Stimulated activated CD8-positive, alpha-beta memory T cell treated with anti-CD3 and anti-CD28 coated beads, Interleukin-4, amount 100 ng/mL, for 4 hours (primary cell): ENCODE measurements at places on chromosomes 6 and 20.

DNA sequence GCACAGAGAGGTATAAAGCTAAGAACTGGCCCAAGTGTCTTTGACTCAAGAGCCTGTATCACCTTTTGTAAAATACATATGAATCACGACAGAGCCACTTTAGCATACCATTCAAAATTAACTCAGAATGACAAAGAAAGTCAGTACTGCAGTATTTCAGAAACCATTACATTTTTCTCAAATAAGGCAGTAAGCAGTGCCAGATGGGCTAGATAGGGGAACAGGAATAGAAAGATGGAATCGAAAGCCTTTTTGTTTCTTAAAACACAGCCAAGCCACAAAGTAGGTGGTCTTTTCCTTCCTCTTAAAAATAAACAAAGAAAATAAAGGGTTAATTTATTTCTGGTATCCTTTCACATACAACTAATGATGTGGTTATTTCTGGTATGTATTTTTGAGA, 10.3 kb downstream of the CLDN20 start:
- no peak for DNase-seq

DNA sequence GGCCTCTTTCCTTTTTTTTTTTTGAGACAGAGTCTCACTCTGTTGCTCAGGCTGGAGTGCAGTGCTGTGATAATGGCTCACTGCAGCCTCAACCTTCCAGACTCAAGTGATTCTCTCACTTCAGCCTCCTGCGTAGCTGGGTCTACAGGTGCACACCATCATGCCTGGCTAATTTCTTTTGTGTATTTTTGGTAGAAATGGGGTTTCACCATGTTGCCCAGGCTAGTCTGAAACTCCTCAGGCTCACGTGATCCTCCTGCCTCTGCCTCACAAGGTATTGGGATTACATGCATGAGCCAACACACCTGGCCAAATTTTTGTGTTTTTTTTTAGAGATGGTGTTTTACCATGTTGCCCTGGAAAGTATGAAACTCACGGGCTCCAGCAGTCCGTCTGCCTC, 29.3 kb downstream of the SRC start:
- DNase-seq: no peak

DNA sequence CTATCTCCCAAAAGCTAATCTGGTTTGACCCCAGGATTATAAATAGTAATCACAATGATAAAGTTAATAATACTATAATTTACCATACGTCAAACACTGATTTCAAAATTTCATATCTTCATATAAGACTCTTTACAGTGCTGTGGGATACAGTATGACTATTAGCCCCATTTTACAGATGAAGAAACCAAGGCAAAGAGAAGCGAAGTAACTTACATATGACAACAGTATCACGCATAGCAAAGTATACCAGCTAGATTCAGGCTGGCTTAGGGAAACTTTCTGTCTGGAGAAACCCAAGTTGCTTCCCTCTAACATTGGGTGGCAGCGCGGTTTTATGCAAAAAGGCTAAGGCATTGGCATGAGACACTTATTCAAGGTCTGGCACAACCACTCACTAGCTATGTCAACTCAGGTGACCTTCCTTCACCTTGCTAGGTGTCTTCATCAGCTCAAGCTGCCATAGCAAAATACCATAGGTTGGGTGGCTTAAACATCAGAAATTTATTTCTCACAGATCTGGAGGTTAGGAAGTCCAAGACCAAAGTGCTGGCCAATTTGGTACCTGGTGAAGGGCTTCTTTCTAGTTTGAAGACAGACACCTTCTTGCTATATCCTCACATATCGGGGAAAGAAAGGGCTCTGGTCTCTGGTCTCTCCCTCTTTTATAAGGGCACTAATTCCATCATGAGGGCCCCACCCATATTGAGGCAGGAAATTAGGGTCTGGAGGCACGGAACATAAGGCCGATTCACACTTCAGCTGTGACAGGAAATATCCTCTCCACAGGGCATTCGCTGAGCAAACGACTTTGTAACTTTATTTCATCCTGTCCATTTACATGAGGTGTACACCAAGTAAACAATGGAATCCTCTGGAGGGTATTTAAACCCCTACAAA, 22.4 kb upstream of the UTRN start:
- DNase-seq: no peak

- no peak for DNase-seq
These were observed 17.3 kb downstream of the SMAP1 start for GRCh38 chr6:70684794-70685493.

DNA sequence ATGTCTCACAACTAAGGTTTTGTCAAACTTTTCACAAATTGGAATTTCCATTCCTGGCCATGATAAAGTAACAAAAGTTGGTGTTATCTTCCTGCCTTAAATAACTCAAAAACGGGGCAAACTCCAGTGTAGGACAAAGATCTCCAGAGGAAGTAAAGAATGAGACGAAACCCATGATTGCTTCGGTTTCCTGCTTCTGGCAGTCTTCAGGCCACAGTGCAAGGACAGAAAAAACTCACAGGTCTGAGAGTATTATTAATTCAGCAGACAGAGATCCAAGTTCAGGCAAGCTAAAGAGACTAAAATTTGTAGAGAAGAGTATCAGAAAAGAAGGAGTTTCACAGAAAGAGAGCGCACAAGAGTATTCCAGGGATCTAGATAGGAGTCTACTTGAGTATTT, 64.8 kb upstream of the RCAN2 start:
- no peak for DNase-seq

- no peak for DNase-seq
These were observed 999 bp downstream of the THBS2 start for GRCh38 chr6:169252505-169253189.

- no peak for DNase-seq
These were observed 55.3 kb upstream of the ADTRP start for GRCh38 chr6:11833626-11834592.

DNA sequence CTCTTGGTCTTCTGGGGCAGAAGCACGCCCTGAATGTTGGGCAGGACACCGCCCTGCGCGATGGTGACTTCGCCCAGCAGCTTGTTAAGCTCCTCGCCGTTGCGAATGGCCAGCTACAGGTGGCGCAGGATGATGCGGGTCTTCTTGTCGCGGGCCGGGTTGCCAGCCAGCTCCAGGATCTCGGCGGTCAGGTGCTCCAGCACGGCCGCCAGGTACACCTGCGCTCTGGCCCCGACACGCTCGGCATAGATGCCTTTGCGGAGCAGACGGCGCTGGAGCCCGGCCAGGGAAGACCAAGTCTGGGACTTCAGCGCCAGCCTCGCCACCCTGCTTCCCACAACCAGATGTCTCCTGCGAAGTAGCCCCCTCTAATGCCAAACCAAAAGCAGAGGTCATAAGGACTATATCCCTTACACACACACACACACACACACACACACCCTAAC, 8.0 kb upstream of the SLC17A3 start:
- peak; percentile 2 for DNase-seq
